ENCODE measurements at places on chromosomes 5 and 9.

- DNase-seq, result peak; percentile 83
These were observed 2.1 kb upstream of the ANXA2R start for GRCh38 chr5:43042176-43042625.

- DNase-seq, result no peak
These were observed 56.0 kb upstream of the ZNF354A start for GRCh38 chr5:178786417-178786816.

- DNase-seq, result no peak
These were observed 91.8 kb upstream of the DMRTA1 start for GRCh38 chr9:22354699-22355384.

DNA sequence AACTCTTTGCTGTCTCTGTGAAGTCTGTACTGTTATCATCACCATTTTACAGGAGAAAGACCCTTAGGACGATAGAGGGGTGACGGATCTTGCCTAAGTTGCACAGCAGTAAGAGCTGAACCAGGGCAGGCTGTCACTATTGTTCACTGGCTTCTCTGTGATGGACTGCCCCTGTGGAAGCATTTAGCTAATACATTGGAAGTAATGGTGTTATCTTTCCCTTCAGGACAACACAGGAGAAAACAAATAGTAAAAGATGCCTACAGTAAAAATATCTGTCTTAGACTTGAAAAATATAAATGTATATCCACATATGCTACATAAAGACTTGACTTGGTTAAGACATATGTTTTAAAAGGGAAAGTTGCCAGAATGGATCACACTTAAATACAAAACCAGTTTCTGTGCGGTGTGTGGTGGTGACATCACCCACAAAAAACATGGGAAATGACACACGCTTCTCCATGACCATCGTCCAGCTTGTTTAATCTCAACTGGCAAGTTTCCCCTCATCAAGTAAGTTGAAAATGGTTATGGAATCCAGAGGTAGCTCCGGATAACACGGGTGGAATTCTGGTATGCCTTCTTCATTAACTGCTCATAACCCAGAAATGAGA, 351.8 kb downstream of the EBF1 start:
- no peak for DNase-seq

DNA sequence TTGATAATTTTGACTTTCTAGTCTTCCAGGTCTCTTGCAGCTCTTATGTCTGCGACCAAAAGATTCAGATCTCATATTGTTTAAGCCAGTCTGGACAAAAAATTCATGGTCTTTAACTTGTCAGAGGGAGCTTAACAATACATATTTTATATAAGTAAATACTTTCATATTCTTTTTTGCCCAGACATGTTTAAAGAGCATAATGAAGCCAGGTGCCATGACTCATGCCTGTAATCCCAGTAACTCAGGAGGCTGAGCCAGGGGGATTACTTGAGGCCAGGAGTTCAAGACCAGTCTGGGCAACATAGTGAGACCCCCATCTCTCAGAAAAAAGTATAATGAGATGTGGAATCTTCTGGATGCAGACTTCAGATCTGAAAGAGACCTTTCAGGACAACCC, 69.8 kb downstream of the JMY start:
- no peak for DNase-seq

DNA sequence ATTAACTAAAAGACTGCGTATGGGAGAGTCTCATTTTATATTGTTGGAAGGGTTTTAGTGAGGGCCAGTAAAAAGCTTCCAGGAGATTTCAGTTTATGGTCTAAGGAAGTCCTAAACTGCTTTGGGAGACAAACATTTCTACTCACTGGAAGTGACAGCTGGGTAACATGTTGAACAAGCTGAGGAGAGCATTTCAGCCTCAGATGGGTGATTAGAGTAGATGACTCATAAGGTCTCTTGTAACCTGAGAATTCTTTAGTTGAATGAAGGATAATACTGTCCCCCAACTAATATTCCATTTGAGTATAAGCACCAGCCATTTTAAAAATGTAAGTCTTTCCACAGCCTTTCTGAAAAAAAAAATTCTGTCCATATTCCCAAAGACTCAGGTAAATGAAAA, 218.0 kb upstream of the C9orf72 start:
- no peak for DNase-seq

DNA sequence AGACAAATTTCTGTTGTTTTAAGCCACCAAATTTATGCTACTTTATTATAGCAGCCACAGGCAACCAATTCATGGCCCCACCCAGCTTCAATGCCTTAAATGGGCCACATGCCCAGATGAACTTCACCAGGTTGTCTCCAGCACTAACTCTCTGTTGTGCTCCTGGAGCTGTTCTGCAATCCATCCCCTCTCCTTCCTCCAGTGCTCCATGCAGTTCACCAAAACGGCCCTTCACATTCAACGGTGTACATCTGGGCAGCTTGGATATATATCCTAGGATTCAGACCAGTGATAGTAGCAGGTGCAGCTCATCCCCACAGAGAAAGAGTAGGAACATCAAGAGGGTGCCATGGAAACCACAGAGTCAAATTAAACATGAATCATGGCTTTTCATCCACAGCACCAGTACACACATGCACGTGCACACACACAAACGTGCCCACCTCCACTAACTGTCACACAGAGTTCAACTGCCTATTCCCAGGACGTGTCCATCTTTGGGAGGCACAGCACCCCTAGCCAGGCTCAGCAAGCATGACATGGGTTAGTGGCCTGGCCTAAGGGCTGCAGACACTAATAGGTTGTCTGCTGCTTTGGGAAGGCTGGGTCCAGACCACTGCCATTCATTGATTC, 134.5 kb downstream of the MED10 start:
- no peak for DNase-seq

DNA sequence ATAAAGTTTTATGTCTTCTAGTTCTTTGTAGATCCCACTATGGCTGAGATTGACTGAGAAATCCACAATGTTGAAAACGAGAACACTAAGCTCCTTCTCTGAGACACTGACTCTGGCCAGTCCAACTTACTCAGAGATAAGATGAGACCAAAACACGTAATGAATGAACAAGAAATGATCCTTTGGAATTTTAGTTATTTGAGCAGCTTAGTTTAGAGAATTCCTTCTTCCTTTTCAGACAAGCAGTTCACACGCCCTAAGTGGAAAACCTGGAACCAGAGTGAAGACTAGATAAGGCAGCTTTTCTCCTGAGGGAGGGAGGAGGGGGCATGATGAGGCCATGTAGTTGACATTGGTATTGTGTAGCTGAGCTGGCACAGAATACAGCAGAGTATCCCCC, 139.6 kb downstream of the GABRB2 start:
- no peak for DNase-seq

DNA sequence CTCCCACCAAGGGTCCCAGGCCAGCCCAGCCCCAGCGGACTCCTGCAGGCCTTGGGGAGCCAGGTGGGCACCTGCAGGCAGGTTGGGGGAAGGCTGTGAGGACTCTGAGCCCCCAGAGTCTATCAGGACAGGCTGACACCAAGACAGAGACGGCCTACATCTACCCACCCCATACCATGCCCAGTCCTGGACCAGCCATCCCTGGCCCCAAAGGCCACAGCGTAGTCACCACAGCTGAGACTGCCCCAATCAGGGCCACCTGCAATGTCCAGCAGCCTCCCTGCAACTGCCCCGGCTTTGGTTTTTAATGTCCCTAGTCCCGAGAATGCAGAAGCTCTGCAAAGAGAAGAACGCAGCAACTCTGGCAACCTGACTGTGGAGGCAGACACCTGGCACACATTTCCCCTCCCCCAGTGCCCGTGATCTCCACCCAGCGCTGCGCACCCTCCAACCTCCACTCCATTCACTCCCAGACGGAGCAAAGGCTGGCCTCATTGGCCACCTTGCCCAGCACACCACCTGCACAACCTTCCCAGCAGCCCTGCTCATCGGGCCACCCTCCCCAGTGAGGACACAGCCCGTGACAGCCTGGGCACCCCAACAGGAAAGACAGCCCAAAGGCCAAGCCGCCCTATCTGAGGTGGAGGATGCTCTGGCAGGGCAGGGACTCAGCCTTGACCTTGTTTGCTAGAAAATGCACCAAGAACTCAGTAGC, 14.9 kb downstream of the ADAMTS2 start:
- DNase-seq, result no peak

DNA sequence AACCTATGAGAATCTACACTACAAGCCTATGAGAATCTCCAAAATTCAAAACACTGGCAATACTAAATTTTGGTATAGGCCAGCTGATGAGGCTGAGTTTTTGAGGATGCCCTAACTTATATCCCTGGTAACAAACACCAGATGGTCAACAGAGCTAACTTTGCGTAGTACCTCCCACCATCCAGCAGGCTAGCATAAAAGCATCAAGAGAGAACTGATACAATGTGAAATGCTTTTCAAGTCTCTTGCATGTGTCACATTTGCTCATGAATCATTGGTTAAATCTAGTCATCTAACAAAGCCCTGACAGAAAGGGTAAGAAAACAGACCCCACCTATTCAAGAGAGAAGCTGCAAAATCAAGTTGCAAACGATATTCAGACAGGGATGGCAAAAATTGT, 1609.7 kb upstream of the CDH9 start:
- DNase-seq, result no peak

DNA sequence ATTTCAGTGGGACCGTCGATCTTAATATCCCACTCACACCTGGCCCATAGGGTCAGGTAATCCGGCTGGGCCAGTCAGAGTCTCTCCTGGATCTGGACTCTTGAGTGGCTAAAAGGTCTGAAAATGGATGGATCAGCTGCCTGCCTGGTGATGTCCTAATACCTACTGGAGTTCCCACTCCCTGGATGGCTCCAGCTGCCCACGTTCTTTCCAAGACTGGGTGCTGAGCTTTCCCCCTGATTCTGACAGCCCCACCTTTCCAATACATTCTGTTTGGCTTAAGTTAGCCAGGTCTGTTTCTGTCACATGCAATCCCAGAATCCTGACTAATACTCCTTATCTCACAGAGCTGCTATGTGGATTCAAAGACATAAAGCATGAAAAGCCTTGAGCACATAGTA, 10.2 kb downstream of the SH3PXD2B start:
- no peak for DNase-seq

- peak; percentile 19 for DNase-seq
These were observed 88.1 kb downstream of the FGF1 start for GRCh38 chr5:142597546-142598337.

GRCh38 chr9:19358701-19359100, 21.3 kb downstream of the RPS6 start:
- DNase-seq, result no peak

GRCh38 chr5:32475334-32476097, 31.0 kb upstream of the ZFR start:
- DNase-seq, result no peak

GRCh38 chr5:89179731-89180130, 296.7 kb upstream of the MEF2C start:
- no peak for DNase-seq

GRCh38 chr5:38434966-38435705, 121.3 kb downstream of the LIFR start:
- no peak for DNase-seq

DNA sequence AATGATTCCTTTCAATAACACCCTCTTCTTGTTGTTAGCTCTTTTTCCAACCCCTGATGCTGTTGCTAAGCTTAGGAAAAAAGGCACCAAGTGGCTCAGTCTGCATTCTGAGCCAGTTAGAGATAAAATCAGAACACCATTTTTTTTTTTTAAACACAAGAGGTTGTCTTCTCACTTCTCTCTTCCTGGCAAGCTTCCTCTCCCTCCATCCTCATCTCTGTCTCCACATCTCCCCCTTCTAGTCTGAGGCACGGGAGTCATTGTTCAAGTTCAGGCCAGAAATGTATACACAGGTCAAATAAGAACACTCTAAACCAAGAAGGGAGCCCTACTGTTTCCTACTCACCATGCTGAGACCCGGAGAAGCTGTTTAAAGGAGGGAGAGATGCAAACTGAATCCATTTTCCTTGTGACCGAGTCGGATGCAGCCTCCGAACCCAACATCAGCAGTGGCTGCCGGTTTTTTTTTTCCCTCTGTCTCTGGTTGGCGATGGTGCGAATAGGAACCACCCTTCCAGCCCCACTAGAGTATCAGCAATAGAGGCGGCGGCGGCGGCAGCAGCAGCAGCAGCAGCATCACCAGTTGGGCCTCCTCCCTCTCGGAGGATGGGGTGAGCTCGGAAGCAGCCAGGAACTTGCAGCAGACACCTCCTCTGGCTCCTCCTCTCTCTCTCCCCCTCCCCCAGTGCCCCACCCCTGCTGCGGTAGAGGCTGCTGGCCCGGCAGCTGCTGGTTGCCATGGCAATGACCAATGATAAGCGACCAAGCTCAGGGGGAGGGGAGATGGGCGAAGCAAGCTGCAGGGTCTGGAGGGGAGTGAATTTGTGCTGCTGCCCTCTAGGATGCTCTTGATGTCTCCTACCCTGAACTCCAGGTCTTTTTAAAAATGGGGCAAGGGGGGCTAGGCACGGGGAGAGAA, at the start of gene JAKMIP2:
TSS of gene JAKMIP2 (minus strand) at position 619 of the 919 bp plus-strand sequence. CDS start 110,922 bp downstream, outside the sequence.
- peak; percentile 90 for DNase-seq

GRCh38 chr5:138938526-138938925, 63.4 kb upstream of the LRRTM2 start:
- DNase-seq, result no peak
